Frontal cortex (tissue), 4 donors: ENCODE measurements at places on chromosomes 7 and 10. TPM values are rescaled to one million over a fixed set of nuclear protein-coding genes. Genes with fewer than 3 reads are reported as not detected.

CUBN gene
- 1.2 TPM for total RNA-seq

SH2B2 gene
- 10.2 TPM for total RNA-seq

MYL7 gene
- 1.6 TPM for total RNA-seq

CTBP2 gene
- 32.6 TPM for total RNA-seq

SSC4D gene
- 1.6 TPM for total RNA-seq

CASP7 gene
- total RNA-seq = 2.0 TPM

KCP gene
- total RNA-seq = 0.41 TPM

SEMA3D gene
- total RNA-seq = 3.7 TPM

TMEM184A gene
- total RNA-seq = not detected
